ENCODE measurements at places on chromosomes 4 and X. TPM values are rescaled to one million over a fixed set of nuclear protein-coding genes. Genes with fewer than 3 reads are reported as not detected.

The TCEAL6 gene
- not detected for total RNA-seq

The OPRPN gene
- not detected for total RNA-seq

The AGTR2 gene
- total RNA-seq: not detected

The DMRTC1B gene
- 6.3 TPM for total RNA-seq

The BEX5 gene
- total RNA-seq: 26.8 TPM

The IL9R gene
- not detected for total RNA-seq

The PLK4 gene
- 24.7 TPM for total RNA-seq

The CLDN22 gene
- total RNA-seq: not detected

DNA sequence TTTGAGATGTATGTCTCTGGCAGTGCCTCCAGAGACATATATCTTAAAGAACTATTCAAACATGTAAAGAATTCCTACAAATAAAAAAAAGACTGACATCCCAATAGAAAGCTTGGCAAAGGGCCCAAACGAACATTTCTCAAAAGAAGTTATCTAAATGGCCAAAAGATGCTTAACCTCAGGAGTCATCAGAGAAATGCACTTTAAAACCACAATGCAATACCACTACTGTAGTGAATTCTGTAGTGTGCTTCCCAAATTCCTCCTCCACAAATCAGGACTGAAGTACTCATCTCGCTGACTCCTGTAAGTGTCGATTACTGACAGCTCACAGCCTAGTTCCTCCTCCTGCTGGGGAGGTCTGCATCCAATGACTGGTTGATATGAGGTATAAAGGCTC is 129.0 kb upstream of the MAMLD1 start:
- no peaks in the 10 kb centered on the region for H3K27me3 ChIP-seq
- no peak overlapping the region for H3K4me3 ChIP-seq
- no peak overlapping the region for H3K27ac ChIP-seq

- H3K27me3 ChIP-seq: no peaks in the 10 kb centered on the region
- H3K4me1 ChIP-seq: peaks cover 5% of the 10 kb centered on the region
- no peak for DNase-seq
- H3K27ac ChIP-seq: no peak overlapping the region
These were observed 140.3 kb downstream of the PJA1 start for GRCh38 chrX:69024931-69025330.

DNA sequence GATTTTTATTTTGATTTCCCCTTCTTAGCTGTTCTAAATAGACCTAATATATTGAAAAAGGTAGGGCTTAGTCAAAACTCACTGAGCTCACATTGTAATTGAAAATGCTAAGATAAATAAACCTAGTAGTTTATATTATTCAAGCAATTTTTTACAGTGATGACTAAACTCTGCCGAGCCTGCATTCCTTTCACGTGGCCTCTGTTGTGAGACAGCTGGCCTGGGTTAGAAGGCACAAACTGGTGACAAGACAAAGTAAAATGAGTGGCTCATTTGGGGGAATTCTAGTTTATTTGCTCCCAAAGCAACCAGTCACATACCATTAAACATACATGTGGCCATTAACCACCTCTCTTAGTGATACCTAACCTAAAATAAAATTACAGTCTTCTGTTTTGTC is 169.4 kb upstream of the TEX13C start:
- H3K27ac ChIP-seq: no peak overlapping the region
- H3K4me3 ChIP-seq: no peak overlapping the region
- H3K36me3 ChIP-seq: no peaks in the 10 kb centered on the region
- no peaks in the 10 kb centered on the region for H3K27me3 ChIP-seq
- H3K4me1 ChIP-seq: no peaks in the 10 kb centered on the region
- no peak for DNase-seq

- no peaks in the 10 kb centered on the region for H3K27me3 ChIP-seq
- no peaks in the 10 kb centered on the region for H3K4me1 ChIP-seq
- H3K27ac ChIP-seq: no peak overlapping the region
- no peak overlapping the region for H3K4me3 ChIP-seq
- no peaks in the 10 kb centered on the region for H3K36me3 ChIP-seq
- DNase-seq: no peak
These were observed 4.8 kb downstream of the AVPR2 start for GRCh38 chrX:153909024-153909979.

- H3K27ac ChIP-seq: peak overlapping the region; percentile 87
- peak overlapping the region; percentile 3 for H3K4me3 ChIP-seq
- no peak for DNase-seq
These were observed 4.8 kb downstream of the NOCT start for GRCh38 chr4:139020384-139020783.

GRCh38 chr4:166257891-166258290 is 384.9 kb downstream of the TLL1 start:
- H3K27me3 ChIP-seq: no peaks in the 10 kb centered on the region
- no peak overlapping the region for H3K27ac ChIP-seq

DNA sequence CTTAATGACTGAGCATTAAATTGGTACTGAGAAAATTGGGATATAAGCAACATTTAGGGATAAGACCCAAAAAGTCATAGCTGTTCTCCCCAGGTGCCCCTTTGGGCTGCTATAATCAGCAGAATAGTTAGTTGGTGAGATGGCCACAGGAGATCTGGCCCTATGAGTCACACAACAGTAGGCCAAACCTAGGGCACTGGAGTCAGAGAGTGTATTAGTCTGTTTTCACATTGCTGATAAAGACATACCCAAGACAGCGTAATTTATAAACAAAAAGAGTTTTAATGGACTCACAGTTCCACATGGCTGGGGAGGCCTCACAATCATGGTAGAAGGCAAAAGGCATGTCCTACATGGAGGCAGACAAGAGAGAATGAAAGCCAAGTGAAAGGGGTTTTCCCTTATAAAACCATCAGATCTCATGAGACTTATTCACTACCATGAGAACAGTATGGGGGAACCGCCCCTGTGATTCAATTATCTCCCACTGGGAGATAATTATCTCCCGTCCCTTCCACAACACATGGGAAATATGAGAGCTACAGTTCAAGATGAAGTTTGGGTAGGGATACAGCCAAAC is 338.3 kb upstream of the NR3C2 start:
- no peak overlapping the region for H3K4me3 ChIP-seq
- peaks cover 11% of the 10 kb centered on the region for H3K4me1 ChIP-seq
- no peaks in the 10 kb centered on the region for H3K27me3 ChIP-seq
- H3K27ac ChIP-seq: no peak overlapping the region

- no peaks in the 10 kb centered on the region for H3K36me3 ChIP-seq
- DNase-seq: peak; percentile 89
- peak within 1 kb of the TSS; percentile 89 for H3K4me3 ChIP-seq
- H3K4me1 ChIP-seq: no peaks in the 10 kb centered on the region
- peaks cover 27% of the 10 kb centered on the region for H3K27me3 ChIP-seq
- H3K27ac ChIP-seq: peak within 1 kb of the TSS; percentile 89
These were observed at the start of gene REPS2 for GRCh38 chrX:16946361-16946964. REPS2 (plus strand) TSS chrX:16946658; CDS start chrX:16946862, 204 bp downstream.

GRCh38 chr4:164790249-164790648 is 36.3 kb downstream of the SMIM31 start:
- no peak for DNase-seq
- no peaks in the 10 kb centered on the region for H3K36me3 ChIP-seq
- H3K27me3 ChIP-seq: no peaks in the 10 kb centered on the region
- peaks cover 11% of the 10 kb centered on the region for H3K4me1 ChIP-seq

- DNase-seq: no peak
- no peaks in the 10 kb centered on the region for H3K27me3 ChIP-seq
- H3K4me3 ChIP-seq: no peak overlapping the region
- no peak overlapping the region for H3K27ac ChIP-seq
- no peaks in the 10 kb centered on the region for H3K4me1 ChIP-seq
These were observed 747.6 kb downstream of the PCDH7 start for GRCh38 chr4:31467781-31468180.

- no peak for DNase-seq
- H3K4me3 ChIP-seq: no peak overlapping the region
- H3K27ac ChIP-seq: no peak overlapping the region
- H3K27me3 ChIP-seq: no peaks in the 10 kb centered on the region
- H3K36me3 ChIP-seq: no peaks in the 10 kb centered on the region
- peaks cover 4% of the 10 kb centered on the region for H3K4me1 ChIP-seq
These were observed 384.9 kb upstream of the SLC7A11 start for GRCh38 chr4:138627096-138627495.

GRCh38 chr4:152382057-152382785 is 153.7 kb downstream of the FBXW7 start:
- no peak for DNase-seq
- H3K27me3 ChIP-seq: no peaks in the 10 kb centered on the region
- H3K27ac ChIP-seq: no peak overlapping the region
- no peaks in the 10 kb centered on the region for H3K36me3 ChIP-seq

- no peak overlapping the region for H3K27ac ChIP-seq
- H3K4me1 ChIP-seq: peaks cover 11% of the 10 kb centered on the region
- no peaks in the 10 kb centered on the region for H3K36me3 ChIP-seq
- no peak for DNase-seq
- no peak overlapping the region for H3K4me3 ChIP-seq
- no peaks in the 10 kb centered on the region for H3K27me3 ChIP-seq
These were observed 168.7 kb upstream of the GALNTL6 start for GRCh38 chr4:171644430-171645057.

- H3K4me3 ChIP-seq: no peak overlapping the region
- H3K36me3 ChIP-seq: no peaks in the 10 kb centered on the region
- peaks cover 5% of the 10 kb centered on the region for H3K4me1 ChIP-seq
These were observed 9.6 kb upstream of the CCDC149 start for GRCh38 chr4:24922416-24922815.
